Endothelial cell of umbilical vein (primary cell): ENCODE measurements at places on chromosomes 7 and 10.

GRCh38 chr7:11188529-11189310, 215.0 kb downstream of the PHF14 start:
- DNase-seq, result no peak

GRCh38 chr7:114414156-114415063, at the start of gene FOXP2:
FOXP2 (plus strand) TSS chr7:114414815; CDS start chr7:114426512, 11,697 bp downstream.
- peak; percentile 19 for DNase-seq

- DNase-seq, result peak; percentile 57
Measured at GRCh38 chr7:17062151-17063044, 180.6 kb upstream of the AGR3 start.

DNA sequence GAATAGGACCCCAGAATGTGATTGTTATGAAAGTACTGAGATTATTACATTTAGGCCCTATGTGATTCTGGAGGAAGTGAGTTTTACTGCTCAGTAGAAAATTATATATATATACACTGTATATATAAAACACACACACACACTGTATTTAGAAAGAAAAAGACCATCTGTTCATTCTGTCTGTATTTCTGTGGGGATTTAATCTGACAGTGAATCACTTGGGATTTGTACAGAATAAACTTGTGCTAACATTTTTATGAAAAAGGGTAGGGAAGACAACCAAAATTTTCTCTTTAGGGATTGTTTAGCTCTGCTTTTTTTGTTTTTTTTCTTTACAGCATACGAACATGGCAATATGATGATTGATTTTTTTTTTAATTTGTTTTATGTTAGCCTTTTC, 142.7 kb downstream of the EXOC4 start:
- DNase-seq, result no peak

GRCh38 chr7:46369933-46370654, 449.0 kb upstream of the IGFBP3 start:
- DNase-seq, result peak; percentile 90

- DNase-seq, result no peak
Measured at GRCh38 chr10:17021656-17022465, 107.8 kb downstream of the CUBN start.

DNA sequence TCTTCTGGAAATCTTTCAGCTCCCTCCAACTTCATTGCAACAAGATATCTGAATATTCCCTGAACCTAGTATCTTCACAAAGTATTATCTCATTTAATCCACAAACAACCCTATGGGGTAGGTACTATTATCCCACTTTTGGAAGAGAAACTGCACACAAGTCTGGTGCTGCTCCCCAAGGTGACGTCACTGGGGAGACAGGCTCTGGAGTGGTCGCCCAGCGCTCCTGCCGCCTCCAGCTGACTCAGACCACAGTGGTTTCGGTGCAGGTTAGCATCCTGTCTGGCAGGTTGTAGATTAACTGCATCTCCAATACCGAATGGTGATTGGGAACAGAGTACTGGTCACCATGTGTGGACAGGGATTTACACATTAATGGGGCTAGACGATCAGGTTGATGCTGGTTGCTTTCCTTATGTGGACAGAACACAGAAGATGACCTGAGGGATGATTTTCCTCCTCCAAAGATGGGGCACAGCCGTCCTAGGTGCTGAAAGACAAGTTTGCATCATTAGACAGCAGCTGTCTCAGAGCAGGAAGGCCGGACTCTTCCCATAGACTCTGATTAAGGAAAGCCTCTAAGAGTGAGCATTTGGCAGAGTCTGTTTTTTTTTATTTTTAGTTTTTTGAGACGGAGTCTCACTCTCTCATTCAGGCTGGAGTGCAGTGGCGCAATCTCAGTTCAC, 128.6 kb downstream of the TRRAP start:
- DNase-seq, result no peak

GRCh38 chr10:74901301-74901700, 74.9 kb downstream of the KAT6B start:
- DNase-seq, result no peak

DNA sequence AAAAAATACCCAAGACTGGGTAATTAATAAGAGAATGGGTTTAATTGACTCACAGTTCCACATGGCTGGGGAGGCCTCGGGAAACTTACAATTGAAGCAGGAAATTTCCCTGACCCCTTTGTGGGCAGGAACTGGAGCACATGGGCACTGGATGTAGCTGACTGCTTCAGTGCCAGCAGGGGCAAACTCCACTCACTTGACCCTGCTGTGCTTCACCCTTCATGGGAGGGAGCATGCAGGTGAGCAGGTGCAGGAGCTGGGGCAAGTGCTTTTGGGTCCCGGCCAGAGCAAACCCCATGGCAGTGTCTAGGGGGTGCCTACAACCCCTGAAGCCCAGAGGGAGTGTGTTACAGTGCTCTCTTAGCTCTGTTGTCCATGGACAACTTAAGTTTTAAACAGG, 132.6 kb downstream of the AKR1D1 start:
- no peak for DNase-seq

GRCh38 chr10:120328647-120329046, 128.4 kb upstream of the PLPP4 start:
- no peak for DNase-seq

GRCh38 chr7:38585572-38586354, 45.4 kb downstream of the AMPH start:
- no peak for DNase-seq

- no peak for DNase-seq
Measured at GRCh38 chr10:79923145-79923544, 25.8 kb downstream of the SFTPD start.

- no peak for DNase-seq
Measured at GRCh38 chr7:128948312-128948973, 10.7 kb downstream of the IRF5 start.

DNA sequence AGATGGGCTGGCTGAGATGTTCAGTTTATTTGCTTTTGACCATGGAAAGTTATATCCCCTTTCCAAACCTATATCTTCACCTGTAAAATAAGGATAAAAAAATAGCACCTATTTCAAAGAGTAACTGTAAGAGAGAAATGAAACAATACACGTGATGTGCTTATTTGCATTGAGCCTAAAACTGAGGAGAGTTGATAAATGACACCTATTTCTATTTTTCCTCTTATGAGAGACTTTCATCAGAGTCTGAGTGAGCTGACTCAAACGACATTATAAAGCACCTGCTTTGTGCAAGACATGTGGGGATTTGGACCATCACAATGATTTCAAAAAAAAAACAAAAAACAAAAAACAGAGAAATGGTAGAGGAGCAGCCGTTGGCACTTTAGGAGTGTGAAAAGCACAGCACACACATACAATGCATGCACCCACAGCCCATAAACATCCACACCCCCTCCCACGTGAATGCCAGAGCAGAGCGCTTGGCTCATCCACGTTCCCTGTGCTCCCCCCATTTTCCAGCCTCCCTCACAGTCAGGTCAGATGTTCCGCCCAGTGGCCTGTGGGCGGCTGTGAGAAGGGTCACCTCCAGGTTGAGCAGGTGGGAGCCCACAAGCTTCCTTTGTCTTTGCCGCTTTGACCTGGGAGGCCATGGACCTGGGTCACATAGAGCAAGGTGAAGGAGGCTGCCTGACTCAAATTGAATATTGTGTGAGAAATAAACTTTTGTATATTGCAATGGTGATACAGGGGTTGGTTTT, 253.2 kb upstream of the ZNF32 start:
- no peak for DNase-seq

DNA sequence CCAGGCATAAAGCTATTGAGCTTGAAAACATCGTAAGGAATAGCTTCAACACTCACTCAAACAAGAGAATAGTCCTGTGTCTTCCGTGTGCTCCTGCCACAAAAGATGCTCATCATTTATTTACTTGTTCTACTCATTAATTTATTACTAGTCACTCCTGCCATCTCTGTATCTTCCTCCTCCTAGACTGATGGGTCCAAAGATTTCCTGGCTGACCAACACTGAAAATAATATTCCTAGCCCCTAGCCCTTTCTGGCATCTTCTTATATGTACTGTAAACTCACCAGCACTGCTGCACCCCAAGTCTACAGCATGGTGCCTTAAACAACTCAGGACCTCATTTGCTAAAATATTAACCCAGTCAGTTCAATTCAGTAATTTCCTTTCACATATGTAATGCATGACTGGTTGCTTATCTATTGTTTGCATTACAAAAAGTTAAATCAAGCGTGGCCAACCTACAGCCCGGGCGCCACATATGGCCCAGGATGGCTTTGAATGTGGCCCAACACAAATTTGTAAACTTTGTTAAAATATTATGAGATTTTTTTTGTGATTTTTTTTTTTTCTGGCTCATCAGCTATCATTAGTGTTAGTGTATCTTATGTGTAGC, 86.7 kb upstream of the GSDME start:
- no peak for DNase-seq

DNA sequence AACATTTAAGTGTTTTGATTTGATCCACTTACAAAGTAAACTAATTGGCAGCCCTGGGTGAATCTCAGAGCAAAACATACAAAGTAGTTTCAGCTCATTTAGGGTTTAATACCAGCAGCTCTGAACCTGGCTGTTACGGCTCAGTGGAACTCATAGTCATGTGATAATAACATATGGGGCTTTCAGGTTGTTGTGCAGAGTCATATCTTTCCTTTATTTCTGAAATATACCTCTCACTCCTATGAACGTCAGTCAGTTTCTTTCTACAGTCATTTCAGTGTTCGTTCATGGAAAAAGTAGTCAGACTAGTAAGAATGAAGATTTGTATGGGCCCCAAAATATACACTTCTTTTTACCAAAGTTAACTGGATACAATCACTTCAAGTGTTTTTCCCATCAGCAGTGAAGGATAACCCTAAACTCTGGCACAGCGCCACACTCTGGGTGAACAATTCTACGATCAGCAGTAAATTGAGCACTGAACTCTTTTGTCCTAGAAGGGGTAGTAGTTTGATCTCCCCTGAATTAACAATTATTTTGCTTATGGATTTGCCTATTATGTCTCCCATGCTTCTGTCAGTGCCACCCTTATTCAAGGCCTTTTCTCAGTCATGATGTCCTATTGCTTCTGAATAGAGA, 218.6 kb downstream of the THSD7A start:
- DNase-seq, result no peak

GRCh38 chr7:13115157-13115772, 427.8 kb downstream of the ARL4A start:
- peak; percentile 65 for DNase-seq

DNA sequence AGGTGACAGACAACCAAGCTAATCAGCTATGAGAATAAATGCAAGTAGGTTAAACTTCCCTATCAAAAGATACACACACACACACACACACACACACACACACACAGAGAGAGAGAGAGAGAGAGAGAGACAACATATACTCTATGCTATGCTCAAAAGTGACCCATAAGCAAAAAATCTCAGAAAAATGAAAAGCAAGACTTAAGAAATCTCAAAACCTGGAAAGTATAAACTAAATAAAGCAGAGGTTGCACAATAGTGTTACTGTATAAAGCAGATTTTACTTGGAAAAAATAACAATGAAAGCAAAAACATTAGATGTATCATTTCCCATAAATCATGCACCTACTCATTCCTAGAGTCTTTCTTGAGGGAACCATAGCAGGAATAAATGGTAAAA, 221.5 kb downstream of the INHBA start:
- DNase-seq, result no peak

- DNase-seq, result no peak
Measured at GRCh38 chr7:116142374-116142773, 68.0 kb upstream of the TES start.

- no peak for DNase-seq
Measured at GRCh38 chr7:150332852-150333635, 8.4 kb downstream of the RARRES2 start.
